Activated T-helper 9 cell treated with anti-CD3 and anti-CD28 coated beads, Interleukin-2, amount 50 U/mL, for 16 hours (primary cell): ENCODE measurements at places on chromosomes 6 and 20.
A peak's percentile ranks its signal among the peaks of the same experiment; 100 is the strongest.

GRCh38 chr6:125519367-125519766, 217.6 kb upstream of the HDDC2 start:
- no peak for DNase-seq

GRCh38 chr6:79946272-79947190, 822 bp downstream of the ELOVL4 start:
- no peak for DNase-seq

- no peak for DNase-seq
Measured at GRCh38 chr20:32050851-32051556, 1.0 kb upstream of the HCK start.

- no peak for DNase-seq
Measured at GRCh38 chr6:9933677-9934076, 481.2 kb downstream of the TFAP2A start.

- no peak for DNase-seq
Measured at GRCh38 chr6:44431118-44431725, 43.7 kb downstream of the CDC5L start.

DNA sequence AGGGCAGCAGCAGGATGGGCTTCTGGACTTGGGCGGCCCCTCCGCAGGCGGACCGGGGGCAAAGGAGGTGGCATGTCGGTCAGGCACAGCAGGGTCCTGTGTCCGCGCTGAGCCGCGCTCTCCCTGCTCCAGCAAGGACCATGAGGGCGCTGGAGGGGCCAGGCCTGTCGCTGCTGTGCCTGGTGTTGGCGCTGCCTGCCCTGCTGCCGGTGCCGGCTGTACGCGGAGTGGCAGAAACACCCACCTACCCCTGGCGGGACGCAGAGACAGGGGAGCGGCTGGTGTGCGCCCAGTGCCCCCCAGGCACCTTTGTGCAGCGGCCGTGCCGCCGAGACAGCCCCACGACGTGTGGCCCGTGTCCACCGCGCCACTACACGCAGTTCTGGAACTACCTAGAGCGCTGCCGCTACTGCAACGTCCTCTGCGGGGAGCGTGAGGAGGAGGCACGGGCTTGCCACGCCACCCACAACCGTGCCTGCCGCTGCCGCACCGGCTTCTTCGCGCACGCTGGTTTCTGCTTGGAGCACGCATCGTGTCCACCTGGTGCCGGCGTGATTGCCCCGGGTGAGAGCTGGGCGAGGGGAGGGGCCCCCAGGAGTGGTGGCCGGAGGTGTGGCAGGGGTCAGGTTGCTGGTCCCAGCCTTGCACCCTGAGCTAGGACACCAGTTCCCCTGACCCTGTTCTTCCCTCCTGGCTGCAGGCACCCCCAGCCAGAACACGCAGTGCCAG, at the start of gene TNFRSF6B:
TNFRSF6B (plus strand) TSS at position 25 of the 729 bp plus-strand sequence; CDS start at position 141, 116 bp downstream.
- DNase-seq, result no peak

DNA sequence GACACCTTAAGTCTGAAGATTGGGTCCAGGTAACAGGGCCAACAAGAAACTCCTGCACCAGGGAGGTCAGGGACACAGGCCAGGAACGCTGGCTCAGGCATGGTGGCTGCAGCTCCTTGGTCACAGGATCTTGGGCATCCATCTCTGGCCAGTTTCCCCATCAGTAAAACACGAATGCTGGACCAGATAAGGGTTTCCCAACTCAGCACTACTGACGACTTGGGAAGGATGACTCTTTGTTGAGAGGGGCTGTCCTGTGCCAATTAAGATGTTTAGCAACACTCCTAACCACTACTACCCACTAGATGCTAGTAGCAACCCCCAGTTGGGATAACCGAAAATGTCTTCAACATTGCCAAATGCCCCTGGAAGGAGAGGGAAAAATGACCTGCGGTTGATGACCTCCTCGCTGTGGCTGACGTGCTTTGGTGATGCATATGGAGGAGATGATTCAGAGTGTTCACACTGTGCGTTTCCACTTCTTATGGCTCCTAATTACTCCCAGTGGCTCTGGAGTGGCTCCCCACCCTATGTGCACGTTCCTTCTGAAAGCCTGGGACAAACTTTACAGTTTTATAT, 261.9 kb downstream of the CDH26 start:
- DNase-seq, result no peak

- DNase-seq, result no peak
Measured at GRCh38 chr6:3285049-3285639, 26.4 kb downstream of the PSMG4 start.

DNA sequence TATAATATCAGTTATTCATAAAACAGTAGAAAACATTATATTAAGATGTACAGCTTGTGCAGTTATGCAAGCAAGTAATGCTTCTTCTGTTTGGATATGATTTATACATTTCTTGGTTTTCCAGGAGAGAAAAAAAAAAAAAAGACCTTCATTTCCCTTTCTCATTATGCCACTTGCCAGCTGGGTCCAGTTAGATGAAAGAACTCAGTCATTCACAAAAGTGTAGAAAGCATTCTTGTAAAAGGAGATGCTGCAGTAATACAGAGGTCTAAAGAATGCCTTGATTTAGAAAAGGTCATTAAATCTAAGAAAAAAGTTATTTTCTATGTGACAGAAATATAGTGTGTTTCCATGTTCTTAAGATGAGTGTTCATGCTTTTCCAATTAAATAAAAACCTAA, 7.4 kb downstream of the PDE7B start:
- no peak for DNase-seq

DNA sequence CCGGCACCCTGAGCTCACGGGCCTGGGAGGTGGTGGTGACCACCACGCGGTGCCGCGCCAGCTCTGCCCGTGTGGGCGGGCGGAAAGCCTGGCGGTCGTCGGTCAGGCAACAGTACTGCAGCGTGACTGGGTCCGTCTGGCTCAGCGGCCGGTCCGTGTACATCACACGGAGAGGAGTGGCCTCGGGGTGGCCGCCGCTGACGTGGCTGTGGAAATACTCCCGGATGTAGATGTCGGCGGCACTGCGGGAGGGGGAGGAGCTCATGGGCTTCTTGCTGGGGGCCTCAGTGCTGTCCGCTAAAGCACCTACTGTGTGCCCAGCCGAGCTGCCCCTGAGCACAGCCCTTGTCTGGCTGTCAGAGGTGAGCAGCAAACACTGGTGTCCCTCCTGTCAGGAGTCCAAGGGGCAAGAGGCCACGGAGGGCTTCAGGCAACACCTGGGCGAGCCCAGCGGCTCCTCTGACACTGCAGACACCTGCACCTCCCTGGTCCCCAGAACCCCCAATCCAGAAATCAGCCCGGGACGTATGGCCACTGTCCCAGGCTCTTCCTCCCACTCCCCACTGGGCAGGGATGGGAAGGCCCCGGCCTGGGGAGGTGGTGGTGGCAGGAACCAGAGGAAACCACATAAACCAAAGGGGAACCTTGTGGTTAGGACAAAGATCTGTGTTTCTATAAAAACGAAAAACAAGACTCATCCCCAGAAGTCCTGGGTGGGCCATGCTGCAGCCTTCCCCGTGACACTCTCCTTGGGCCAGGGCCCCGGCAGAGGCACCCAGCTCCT, 6.5 kb downstream of the HELZ2 start:
- no peak for DNase-seq

GRCh38 chr6:42367353-42368011, 84.2 kb downstream of the TRERF1 start:
- DNase-seq, result no peak

DNA sequence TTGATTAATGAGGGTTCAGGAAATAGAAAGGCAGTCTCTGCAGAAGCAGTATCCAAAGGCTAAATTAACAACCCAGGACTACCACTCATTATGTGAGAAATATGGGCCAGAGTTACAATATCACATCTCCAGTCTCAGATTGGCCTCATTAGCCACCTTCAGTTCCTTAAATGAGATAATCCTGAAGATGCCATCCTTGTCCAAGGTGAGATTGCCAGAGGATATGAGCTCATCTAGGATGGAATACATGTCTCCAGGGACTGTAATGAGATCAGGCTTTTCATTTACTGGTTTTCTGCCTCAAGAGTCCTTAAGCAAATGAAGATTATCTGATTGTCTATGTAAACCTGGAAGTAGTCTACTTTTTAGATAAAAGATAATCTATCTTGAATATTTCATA, 196.3 kb downstream of the FUT9 start:
- DNase-seq, result no peak

DNA sequence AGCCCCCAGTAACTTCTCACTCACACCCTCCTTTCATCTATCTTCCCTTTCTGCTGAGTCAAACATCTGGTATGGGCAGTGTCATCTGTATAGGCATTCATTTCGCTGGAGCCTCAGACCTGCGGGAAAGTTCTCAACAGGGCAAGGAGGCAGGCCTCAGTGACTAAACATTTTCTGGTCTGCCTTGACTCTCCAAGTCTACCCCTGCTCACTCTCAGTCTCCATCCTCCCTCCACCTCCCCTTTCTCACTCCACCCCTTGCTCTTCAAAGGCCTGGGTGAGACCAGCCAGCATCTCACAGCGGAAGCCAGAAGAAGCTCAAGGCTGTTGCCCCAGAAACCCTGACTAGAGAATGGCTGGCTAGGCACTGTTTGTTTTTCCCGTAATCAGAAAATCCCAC, 105.0 kb upstream of the BEND6 start:
- no peak for DNase-seq

- DNase-seq, result no peak
Measured at GRCh38 chr6:113148566-113148965, 708.6 kb upstream of the MARCKS start.

GRCh38 chr6:134529921-134530320, 212.0 kb upstream of the SGK1 start:
- DNase-seq, result no peak

GRCh38 chr20:25018425-25018824, 25.9 kb upstream of the APMAP start:
- DNase-seq, result no peak

DNA sequence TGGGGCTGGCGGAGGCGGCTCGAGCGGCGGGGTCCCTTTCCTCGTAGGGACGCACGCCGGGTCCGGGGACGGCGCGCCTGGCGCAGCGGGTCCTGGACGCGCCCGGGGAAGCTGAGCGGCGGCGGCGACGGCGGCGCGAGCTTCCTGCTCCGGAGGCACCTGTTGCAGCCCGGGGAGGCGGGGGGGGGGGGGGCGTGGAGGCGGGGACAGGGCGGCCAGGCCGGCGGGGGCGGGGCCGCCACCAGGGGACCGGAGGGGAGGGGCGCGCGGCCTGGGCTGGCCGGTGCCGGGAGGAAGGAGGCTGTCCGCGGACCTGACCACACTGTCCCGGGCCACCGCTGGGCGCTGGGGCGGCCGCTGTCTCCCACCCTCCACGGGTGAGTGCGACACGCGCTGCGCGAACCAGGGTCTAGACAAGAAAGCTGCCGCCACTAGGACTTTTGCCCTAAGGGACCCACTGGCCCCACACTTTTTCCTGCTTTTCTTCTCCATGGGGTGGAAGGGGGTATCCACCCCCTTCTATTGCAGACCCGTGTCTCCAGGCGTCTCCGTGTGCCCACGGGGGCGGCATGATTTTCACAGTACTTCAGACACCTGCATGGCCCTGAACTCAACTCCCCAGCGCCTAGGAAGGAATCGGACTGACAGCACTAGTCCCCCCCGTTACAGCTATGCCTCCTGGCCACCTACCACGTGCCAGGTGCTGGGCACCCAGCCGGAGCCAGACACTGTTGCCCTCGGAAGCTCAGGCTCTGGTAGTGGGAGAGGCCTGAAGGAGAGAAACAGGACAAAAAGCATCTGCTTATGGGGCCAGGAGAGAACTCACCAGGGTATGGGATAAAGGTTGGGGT, at the start of gene NFATC2:
NFATC2 (minus strand) TSS at position 149 of the 851 bp plus-strand sequence. CDS start 220 bp downstream, outside the sequence.
- peak; percentile 49 for DNase-seq

- DNase-seq, result no peak
Measured at GRCh38 chr6:12968290-12968689, 251.7 kb downstream of the PHACTR1 start.

- DNase-seq, result no peak
Measured at GRCh38 chr6:126202707-126203106, 137.2 kb upstream of the CENPW start.

- no peak for DNase-seq
Measured at GRCh38 chr6:14141351-14142062, 23.9 kb downstream of the CD83 start.

DNA sequence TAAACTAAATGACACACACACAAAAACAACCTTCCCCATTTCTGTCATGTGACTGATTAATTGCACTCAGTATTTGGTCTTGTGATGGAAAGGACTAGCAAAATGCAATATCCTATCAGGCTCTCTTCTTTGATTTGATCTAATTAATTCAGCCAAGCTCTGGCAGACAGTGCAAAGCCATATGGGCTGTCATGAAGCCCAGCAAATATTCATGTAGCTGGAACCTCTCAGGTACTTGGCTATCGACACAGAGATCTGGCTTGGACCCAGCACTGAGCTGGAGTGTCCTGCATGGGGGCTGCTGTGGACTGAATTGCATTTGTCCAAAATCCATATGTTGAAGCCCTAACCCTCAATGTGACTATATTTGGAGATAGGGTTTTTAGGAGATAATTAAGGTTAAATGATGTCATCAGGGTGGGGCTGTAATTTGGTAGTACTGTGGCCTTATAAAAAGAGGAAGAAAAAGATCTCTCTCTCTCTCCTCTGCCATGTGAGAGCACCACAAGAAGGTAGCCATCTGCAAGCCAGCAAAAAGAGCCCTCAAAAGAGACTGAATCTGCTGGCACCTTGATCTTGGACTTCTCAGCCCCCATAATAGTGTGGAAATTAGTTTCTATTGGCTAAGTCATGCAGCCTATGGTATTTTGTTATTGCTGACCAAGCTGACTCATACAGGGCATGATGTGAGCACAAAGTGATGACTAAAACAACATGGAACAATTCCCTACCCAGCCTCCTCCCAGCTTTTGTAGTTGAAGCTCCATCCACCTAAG, 77.1 kb downstream of the STMND1 start:
- no peak for DNase-seq

GRCh38 chr20:57375652-57376230, 15.5 kb upstream of the RBM38 start:
- no peak for DNase-seq

GRCh38 chr6:20479526-20479925, 54.7 kb upstream of the CDKAL1 start:
- no peak for DNase-seq

DNA sequence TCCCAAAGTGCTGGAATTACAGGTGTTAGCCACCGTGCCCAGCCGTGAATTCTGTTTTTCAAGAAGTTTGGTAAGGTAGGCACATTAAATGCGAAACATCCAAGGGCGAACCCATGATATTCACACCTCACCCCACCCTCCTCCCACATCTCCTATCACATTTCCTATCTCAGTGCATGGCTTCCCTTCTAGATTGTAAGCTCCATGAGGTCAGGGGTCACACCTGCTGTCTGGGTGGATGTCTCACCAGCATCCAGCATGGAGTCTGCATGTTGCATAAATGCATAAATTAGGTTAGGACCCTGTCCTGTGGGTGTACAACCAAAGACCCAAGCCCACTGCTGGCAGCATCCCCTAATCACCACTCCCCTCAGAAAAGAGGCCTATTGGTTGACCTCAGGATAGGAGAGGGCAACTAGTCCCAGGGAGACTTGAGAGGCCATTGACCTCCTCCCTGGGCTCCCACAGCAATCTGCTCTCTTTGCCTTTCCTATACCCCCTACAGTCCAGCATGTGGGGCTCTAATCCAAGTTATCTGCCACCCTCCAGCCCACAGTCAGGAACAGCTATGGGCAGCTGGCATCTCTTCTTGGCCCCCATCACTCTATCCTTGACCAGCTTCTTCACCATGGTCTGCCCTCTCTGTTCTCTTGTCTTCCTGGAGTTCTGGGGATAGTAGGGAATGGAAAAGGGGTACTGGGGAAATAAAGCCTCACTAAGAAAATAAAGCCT, 4.2 kb downstream of the PRRT1 start:
- no peak for DNase-seq
